ENCODE measurements at places on chromosomes 4 and X.

- no peak for DNase-seq
Measured at GRCh38 chrX:50838820-50839600, 25.0 kb upstream of the SHROOM4 start.

GRCh38 chr4:147118528-147118927, 172.9 kb upstream of the TTC29 start:
- no peak for DNase-seq

GRCh38 chrX:39609941-39610340, 487.8 kb downstream of the BCOR start:
- no peak for DNase-seq

DNA sequence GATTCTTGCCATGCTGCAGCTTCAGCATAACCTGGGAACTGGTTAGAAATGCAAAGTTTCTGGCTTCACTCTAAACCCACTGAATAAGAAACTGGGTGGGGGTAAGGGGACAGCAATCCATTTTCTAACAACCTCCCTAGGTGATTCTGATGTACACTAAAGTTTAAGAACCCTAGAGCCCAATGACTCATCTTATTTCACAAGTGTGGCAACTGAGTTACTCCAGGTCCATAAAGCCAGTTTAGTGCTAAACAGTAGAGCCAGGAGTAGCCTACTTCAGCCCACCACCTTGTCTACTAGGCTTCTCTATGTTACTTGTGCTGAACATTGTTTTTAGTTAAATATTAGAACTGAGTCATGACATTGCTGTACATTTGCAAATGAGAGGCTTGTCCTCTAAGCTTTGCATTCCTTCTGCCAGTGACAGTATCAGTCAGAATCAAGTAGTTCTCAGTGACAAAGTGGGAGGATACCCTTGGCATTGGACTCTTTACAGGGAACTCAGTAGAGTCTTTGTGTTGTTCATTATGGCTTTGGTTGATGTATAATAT, 518.0 kb downstream of the RPA4 start:
- DNase-seq: no peak

- DNase-seq: no peak
Measured at GRCh38 chr4:39061457-39061856, 575 bp upstream of the KLHL5 start.

DNA sequence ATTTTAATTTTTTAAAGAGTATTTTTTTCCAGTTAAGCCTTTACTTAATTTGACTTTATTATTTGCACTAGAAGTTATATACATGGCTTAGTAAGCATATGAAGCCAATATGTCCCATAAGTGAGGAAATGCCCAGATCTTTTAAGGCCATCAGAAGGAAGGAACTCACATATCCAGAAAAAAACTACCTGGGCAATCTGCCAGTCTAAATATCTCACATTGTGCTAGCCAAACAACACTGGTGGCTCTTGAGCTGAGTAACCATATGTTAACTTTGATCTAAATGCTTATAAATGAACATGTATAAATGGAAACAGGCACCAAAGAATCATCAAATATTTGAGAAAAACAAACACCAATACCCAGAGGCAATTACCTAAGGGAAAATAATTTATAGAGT, 138.6 kb upstream of the APOOL start:
- no peak for DNase-seq

DNA sequence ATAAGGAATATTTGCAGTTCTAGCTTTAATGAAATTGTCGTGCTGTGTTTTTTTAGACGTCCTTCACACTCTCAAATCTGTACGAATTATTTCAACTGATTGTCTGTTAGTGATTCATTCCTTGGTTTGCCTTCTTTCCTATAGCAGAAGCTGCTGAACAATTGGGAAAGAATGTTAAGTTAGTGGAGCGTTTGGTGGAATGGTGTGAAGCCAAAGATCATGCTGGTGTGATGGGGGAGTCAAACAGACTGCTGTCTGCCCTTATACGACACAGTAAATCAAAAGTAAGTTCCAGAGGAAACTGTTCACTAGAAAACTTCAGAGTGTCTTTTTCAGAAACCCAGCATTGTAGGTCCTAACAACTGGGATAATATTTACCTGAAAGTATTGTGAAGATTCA, 159.9 kb downstream of the RAP1GDS1 start:
- DNase-seq: no peak

- DNase-seq: no peak
Measured at GRCh38 chr4:86089781-86090323, 270.0 kb downstream of the MAPK10 start.

DNA sequence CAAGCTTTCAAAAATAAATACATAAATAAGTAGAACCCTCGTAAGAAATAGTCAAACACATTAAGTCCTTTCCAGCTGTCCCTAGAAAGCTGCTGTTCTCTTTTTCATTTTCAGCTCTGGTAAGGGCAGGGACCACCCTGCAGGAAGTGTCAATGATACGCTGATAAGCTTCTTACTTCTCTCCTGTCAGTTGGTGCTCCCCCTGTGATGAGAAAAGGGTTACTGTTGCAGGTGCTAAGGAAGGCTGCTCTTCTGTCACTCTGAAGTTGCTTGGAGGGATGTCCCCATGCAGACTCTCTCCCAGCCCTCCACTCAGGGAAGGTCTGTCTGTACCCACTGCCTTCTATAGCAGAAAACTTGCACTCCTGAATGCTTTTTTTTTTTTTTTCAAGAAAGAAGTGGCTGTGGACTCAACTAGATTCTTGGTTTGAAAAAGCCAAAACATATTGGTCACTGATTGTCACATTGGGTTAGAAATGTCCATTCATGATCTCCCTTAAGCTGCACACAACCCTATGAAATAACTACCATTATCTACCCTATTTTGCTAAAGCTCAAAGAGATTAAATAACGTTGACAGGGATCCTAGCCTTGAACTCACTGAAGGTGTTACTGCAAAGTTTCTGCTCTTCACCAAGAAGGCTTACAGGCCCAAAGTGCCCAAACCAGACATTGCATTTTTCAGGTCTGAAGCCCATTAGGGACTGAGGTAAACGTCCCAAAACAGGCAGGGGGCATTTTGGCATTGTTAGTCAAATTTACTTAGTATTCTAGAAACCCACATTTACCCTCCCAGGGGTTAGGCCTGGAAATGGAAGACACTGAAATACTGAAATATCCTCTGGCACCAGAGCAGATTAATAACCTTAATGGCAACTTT, 1.2 kb downstream of the CXCL3 start:
- DNase-seq: no peak

DNA sequence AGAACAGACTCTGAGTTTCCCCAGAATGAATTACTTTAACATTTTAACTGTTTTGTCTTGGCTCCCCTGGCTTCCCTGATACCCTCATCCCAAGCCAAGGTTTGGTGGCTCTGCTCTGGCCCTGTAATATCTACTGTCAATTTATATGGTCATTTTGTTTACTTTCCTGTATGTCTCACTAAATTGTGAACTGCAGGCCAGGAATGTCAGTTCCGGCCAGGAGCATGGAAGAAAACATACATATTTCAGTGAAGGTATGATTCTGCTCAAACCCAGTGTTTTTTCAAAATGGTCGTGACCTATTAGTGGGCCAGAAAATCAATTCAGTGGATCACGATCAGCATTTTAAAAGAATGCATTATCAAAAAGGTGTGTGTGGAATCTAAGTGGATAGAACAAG, 1.2 kb downstream of the RPGR start:
- no peak for DNase-seq

DNA sequence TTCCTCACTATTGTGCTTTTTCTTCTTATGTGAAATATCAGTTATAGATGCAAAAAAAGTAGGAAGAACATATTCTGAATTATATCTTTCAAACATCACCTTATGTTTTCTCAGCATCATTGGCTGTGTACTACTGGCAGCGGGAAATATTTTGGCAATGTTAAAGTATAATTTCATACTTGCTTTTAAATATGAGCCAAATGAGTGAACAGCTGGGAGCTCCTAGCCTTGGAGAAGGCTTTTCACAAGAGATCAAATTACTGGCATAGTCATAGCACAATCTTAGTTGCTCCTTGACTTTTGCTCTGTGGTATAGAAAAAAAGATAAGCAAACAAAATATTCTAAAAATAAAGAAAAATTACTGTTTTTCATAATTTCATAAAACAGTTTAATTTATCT, 1575.8 kb upstream of the PABPC4L start:
- no peak for DNase-seq

GRCh38 chrX:147916375-147916968, 4.8 kb downstream of the FMR1 start:
- no peak for DNase-seq

DNA sequence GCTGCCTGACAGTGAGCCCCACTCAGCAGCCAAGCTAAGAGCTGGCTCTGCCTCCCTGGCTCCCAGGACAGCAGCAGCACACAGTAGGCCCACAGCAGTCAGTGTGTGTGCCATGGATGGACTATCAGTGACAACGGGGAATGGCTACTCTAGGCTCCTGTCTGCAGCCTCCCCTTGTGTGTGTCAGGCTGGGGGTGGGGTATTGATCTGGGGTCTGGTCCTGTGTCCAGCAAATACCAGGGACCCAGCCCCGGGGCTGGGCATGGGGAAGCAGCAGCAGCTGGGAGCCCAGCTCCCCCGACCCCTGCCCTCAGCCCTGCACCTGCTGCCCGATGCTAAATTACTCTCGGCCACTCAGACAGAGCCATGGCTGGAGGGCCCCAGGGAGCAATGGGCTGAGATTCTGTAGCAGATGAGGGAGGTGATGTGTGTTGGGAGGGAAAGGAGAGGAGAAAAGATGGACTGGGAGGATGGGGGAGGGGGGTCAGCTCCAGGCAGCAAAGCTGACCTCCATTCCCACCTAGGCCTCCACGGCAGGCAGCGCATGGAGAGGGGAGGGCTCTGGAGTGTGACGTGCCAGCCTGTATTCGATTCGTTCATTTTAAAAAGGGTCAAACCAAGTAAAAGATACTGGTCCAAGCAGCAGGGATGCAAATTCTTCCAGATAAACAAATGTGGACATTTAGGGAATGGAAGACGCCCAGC, 61.3 kb upstream of the CRMP1 start:
- DNase-seq: no peak

- DNase-seq: peak; percentile 57
Measured at GRCh38 chrX:16786791-16787735, 797 bp downstream of the TXLNG start.

- DNase-seq: peak; percentile 48
Measured at GRCh38 chrX:154526901-154527675, 11.1 kb upstream of the FAM3A start.

- no peak for DNase-seq
Measured at GRCh38 chr4:33930497-33930896, 2313.8 kb downstream of the ARAP2 start.

DNA sequence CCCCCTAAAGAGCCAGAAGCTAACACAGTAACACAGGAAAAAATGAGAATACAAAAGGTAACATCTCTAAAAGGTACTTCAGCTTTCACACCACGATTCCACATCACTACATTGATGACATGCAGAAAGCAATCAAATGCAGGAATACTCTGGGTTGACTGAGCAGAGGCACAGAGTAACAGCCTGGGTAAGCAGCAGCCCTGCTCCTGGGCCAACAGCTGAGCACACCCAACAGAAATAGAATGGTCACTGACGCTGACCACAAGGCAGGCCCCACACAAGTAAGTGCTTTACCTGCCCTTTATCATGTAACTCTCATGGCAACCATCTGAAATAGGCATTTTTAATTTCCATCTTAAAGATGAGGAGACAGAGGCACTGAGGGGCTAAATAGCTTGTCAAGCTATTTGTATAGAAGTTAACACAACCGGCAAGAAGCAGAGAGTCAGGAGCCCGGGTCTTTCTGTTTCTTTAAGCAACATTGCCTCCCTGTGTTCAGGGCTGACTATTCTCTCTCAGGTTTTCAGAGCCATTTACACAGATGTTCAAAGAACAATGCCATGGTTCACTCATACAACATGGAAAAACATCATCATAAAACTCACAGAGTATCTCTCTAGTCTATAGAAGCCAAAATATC, 168.9 kb downstream of the ZNF674 start:
- DNase-seq: no peak

DNA sequence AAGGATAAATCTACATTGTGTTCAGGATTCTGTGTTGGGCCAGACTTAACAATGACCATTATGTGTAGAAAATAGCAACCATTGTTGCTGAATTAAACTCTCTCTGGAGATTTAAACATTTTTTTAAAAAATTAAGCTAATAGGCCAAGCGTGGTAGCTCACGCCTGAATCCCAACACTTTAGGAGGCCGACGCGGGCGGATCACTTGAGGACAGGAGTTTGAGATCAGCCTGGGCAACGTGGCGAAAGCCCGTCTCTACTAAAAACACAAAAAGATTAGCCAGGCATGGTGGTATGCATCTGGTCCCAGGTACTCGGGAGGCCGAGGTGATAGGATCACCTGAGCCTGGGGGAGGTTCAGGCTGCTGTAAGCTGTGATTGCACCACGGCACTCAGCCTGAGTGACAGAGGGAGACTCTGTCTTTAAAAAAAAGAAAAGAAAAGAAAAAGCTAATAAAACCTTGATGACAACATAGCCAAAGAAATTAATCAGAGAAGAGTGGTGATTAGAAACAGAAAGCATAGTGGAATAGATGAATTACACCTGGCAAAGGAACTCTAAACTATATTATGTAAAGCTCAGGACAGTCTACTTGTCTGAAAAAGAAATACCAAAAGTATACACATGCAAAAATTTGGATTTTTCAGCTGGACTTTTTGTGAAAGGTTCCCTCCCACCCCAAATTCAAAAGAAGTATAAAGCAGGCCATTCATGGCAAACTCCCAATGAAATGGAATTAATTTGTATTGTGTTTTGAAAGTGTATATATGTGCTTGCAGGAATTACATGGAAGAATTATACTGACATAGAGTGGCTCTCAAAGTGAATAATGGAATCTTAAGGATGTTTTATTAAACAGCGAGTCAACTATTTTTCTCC, 21.9 kb downstream of the PLS3 start:
- no peak for DNase-seq

Data from activated CD4-positive, CD25-positive, alpha-beta regulatory T cell treated with anti-CD3 and anti-CD28 coated beads, Interleukin-2, amount 50 U/mL, for 72 hours (primary cell).